ENCODE measurements at places on chromosomes 16 and 17.

DNA sequence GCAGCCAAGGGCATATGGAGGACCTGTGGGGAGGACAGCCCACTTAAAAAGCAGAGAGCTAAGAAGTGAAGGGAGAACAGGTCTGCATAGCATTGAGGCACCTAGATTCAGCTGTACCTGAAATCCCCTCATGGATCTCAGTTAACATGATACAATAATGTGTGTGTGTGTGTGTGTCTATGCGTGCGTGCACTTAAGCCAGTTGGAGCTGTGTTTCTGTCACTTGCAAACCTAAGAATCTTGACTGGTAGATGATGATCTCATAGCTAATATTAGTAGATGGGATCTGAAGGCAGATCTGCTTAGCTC, 1.7 kb upstream of the ITPRIPL2 start:
- no peak for DNase-seq

DNA sequence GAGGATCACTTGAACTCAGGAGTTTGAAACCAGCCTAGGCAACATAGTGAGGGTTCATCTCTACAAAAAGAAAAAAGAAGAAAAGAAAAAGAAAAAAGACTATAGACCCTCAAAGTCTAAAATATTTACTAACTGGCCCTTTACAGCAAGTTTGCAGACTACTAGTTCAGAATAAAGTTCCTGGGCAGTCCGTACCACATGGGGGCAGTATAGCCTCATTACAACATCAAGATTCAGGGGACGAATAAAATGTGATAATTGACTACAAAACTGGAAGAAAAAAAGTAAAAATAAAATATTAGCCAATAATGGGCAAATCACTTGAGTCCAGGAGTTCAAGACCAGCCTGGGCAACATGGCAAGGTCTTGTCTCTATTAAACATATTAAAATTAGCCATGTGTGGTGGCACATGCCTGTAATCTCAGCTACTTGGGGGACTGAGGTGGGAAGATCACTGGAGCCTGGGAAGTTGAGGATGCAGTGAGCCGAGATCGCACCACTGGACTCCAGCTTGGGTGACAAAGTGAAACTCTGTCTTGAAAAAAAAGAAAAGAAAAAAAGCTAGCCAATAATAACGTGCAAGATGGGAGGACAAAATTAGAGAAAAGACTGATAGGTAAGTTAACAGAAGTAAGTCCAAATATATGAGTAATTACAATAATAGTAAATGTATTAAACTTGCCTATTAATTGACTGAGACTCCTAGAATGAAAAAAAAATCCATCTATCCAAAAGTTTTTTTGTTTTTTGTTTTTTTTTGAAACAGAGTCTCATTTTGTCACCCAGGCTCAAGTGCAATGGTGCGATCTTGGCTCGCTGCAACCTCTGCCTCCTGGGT, 129.4 kb upstream of the SEC14L1 start:
- DNase-seq = peak; percentile 40

DNA sequence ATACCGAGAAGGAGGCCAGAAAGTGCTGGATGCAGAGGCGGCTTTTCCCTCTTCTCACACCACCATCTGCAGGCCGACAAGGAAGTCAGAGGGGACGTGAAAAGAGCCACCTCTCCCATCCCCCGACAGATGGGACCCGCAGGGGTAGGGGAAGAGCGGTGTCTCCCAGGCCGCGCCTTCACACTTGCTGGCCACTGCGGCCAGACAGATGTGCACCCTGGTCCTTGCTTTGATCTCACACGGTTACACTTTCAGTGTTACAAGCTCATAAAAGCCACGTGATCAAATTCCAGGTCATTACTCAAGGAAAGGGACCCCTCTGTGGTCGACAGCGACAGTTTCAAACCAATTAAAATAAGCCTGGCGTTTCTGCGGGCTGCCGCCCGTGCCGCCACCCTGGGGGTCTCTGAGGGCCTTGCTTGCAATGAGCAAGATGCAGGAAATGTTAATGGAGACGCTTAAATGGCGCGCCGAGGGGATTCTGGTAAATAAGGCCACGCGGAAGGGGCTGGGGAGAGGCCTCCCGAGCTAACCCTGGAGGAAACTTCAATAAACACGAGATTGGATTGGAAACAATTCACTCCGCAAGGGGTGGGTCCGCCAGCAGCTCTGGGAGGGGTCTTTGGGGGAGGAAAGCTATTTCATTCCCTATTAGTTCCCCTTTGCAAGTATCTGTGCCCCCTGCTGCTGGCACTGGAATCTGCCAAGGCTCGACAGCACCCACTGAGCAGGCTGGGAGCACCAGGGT, 240.9 kb downstream of the ENGASE start:
- no peak for DNase-seq

DNA sequence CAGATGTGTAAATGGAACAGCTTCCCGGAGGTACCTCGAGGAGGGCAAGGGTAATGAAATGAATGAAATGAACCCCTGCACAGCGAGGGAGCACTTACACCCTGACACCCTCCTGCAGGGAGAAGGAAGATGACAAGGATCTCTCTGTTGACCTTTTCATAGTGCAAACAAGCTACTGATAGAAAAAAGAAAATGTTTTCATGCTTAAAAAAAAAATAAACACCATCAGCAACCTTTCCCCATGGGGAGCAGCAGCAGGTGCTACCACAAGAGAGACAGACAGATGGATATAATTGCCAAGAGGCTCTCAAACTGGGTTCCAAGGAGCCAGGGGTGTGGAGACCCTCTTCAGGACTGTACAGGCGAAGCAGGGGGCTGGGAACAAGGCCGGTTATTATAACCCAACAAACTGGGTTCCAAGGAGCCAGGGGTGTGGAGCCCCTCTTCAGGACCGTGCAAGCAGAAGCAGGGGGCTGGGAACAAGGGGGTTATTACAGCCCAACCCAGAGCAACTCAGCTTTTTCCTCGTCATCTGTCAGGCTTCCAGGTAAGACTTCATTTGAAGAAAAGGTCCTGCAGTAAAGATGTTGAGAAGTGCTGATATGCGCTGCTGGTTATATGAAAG, 718 bp upstream of the RPH3AL start:
- DNase-seq = no peak

DNA sequence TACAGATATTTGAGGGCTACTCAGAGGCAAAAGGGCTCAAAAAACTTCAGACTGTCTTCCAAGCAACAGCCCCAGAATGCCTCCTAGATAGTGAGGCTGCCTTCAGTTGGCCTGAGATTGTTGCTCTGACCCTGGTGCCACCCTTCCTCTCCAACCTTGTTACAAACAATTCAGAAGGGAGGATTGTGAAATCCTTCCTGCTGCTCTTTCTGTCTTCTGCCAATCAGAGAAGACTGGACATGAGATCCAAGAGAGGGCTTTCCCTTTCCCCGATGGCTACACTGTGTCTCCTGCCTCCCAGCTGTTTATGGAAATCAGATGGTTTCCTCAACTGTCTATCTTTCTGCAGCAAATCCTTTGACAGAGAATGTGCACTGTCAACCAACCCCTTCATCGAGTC, 419.9 kb downstream of the CDH13 start:
- DNase-seq = no peak

DNA sequence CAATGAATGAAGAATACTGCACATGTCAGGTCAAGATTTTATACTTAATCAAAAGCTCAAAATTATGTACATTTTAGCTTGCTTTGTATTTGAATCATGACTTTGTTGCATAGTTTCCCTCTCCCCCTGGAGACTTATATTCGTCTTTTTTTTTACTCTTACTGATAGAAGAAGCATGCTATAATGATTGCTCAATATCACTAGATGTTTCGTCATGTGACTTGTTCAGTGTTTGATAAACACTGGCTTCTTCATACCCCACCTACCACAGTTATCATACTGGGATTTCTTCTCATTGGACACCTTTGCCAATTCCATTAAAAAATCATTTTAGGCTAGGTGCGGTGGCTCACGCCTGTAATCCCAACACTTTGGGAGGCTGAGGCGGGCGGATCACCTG, 148.7 kb downstream of the FTO start:
- DNase-seq = no peak
